ENCODE measurements at places on chromosomes 4 and X. TPM values are rescaled to one million over a fixed set of nuclear protein-coding genes. Genes with fewer than 3 reads are reported as not detected.

TCEAL7 gene
- total RNA-seq: 0.19 TPM

DNA sequence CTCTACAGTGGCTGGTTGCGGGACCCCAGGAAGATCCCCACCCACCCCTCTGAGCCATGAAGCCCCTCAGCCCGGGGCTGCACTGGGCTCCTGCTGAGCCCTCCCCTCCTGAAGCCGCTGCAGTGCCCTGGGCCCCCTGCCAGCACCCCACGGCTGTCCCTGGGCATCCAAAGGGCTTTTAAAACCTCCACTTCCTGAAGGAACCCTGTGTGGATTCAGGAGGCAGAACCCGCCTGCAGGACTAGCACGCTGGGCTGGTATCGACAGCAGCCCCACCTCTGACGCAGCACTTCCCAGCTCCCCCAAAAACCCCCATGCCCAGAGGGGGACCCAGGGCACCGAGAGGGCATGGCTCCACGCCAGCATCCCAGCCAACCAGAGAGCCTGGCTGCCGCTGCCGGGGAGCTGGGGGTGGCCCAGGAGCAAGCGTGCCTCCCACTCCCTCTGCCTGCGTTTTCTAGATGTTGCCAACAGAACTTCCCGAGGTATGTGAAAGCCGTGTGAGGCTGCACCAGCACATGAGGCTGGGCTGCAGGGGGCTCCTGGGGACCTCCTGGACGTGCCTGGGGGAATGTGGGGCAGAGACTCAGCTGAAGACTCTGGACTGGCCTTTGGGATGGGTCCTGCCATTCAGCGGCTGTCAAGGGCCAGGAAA is 6.3 kb downstream of the MXD4 start:
- DNase-seq: peak; percentile 63

DNA sequence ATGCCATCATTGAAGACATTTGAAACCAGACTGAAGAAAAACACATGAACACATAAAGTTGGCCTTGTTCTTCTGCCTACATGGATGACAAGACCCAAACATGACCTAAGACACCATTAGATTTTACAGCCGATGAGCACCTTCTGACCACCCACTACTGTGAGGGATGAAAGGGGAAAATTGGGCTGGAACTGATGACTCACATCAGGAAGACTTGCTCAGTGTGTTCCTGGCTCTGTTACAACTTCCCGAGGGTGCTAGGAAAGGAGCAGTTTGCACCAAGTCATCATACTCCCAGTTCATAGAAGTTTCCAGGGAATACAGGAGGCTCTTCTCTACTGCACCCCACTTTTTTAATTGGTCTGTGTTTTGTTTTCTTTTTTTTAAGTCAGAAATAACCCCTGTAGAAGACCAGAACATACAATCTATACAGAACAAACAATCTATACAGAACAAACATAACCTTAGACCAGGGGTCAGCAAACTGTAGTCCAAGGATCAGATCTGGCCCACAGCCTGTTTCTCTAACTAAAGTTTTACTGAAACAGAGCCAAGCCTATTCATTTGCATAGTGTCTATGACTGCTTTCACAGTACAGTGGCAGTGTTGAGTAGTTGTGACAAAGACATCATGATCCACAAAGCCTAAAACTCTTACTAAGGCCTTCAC is 25.3 kb downstream of the BTC start:
- DNase-seq: no peak

DNA sequence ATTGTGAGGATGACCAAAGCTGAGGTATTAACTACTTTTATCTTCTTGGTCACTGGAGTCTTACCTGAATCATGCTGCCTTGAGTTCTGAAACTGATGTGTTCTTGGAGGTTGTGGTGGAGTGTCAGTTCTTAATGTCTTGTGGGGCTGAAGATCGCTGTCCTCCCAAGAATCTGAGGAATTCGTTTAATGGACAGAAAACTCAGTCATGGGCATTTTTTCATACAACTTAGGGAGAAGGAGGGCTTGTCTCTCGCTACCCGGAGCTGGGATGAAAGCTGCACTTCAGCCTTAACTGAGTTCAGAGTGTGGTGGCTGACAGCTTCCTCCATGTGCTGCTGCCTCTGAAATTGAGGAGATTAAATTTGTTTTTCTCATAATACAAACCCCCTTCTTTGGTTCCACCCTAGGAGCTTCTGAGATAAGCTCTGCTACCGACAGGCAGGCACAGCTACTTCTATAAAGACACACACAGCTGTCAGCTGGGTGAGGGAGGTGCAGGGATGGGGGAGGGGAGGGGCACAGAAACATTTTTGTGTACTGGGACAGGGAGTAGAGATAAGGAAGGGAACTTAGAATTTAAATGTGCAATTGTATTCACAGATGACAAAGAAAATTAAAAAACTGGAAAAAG is 30.8 kb downstream of the RBBP7 start:
- DNase-seq: no peak

GRCh38 chrX:150456466-150456865 is 93.3 kb downstream of the MAMLD1 start:
- no peak for DNase-seq

- no peak for DNase-seq
These were observed 20.0 kb upstream of the CAMK2D start for GRCh38 chr4:113781439-113782040.

Measured in pancreas (tissue), 10 donors.